Brain pericyte (primary cell): ENCODE measurements at places on chromosomes 3 and 15.

- DNase-seq: no peak
These were observed 57.9 kb downstream of the CAPN7 start for GRCh38 chr3:15263926-15264325.

- DNase-seq: no peak
These were observed 161.6 kb upstream of the FRMD4B start for GRCh38 chr3:69547461-69547880.

DNA sequence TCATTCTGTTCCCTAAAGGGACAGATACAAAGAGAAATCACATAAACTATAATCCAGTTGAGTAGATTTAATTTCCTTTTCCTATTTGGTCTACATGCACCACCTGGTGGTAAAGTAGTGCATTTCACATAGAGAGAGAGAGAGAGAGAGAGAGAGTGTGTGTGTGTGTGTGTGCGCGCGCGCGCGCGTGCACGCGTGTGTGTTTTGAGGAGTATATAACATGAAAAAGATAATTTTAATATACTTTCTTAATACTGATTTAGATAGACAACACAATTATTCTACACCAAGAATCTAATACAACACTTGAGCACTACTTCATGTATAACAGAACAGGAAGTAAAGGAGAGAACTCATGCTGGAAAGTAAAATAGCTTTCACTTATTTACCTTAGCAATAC lies 1.1 kb upstream of the FGF7 start:
- DNase-seq: no peak

GRCh38 chr15:42919308-42919707 lies 1.3 kb downstream of the TTBK2 start:
- DNase-seq: no peak

- no peak for DNase-seq
These were observed 13.5 kb upstream of the PCOLCE2 start for GRCh38 chr3:142902356-142902755.

DNA sequence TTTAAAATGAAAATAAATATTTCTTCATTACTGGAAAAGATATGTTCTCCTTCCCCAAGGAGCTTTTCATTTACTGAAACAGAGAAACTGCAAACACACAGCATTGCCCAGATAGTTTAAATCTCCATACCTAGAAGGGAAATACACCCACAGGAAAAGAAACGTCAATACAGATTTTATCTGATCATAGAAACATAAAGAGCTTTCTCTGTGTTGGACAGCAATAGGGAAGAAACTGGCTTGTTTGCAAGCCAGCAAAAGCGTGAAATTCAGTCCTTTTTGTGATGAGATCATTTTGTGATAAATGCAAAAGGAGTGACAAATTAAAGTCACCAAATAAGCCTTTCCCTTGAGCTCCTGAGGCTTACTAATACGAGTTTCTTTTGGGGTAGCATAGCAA lies 398.0 kb downstream of the TIGIT start:
- no peak for DNase-seq

DNA sequence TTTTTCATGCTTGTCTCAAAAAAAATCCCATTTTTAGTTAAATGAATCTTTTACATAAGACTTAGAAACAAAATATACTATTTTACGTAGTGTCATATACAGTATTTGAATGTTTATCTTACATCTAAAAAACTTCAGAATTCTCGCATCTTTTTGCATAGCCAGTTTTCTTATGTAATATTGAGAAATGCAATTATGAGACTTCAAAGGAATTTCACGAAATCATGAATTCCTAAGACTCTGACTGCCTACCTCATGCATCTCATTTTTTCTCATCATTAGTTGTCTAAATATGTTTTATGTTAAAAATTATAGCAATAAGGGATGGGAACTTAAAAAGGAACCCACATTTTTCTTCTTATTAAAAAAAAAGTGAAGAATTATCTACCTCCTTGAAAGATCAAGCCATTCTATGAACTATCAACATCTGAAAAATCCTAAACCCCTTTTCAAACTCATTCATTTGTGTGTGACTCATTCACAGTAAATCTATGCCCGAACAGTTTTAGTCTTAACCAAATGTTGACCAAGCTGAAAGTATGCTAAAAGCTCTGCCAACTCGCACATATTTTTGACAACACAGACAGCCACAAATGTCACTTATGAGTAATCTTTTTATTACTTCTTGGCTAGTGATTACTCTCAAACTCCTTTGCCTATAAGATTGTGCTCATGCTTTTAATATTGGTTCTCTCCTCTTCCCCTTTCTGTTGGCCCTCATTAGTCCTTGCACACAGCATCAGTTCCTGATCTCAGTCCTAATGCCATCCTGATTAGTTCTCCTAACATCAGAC lies 115.9 kb downstream of the DCLK3 start:
- no peak for DNase-seq

DNA sequence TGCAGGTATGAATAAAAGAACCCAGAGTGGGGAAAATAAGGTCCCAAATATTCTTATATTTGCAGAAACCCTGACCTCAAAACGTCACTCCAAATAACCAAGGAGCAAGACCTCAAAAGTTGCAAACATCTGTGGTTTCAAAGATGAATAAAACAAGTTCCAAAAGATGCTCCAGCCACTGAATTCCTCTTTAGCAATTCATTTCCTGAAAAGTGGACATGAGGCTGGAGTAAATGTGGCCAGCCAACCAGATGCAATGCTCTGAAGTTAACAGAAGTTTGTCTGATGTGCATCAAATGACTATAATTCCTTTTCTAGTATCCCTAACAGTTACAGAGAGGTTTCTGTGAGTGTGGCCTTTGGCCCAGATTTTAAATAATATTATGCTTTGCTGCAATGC lies 71.2 kb upstream of the WNT5A start:
- DNase-seq: no peak

DNA sequence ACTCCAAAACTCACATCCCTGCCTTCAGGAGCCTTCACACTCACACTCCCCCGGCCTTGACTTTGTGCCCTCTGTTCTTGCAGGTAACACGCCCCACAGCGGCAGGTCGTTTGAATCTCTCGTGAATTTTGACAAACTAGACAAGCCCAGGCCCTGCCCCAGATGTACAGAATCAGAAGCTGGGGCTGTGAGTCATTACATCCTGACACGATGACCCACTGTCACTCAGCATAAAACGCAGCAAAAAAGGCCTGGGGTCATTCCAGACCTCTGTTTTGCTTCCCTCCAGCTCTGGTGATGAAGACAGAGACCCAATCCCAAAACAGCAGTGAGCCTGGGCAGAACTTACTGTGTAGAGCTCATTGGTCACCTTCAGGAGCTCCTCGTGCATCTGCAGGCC lies 116.4 kb upstream of the RAD18 start:
- no peak for DNase-seq

- DNase-seq: no peak
These were observed 17.9 kb downstream of the TMEM43 start for GRCh38 chr3:14142567-14143270.

DNA sequence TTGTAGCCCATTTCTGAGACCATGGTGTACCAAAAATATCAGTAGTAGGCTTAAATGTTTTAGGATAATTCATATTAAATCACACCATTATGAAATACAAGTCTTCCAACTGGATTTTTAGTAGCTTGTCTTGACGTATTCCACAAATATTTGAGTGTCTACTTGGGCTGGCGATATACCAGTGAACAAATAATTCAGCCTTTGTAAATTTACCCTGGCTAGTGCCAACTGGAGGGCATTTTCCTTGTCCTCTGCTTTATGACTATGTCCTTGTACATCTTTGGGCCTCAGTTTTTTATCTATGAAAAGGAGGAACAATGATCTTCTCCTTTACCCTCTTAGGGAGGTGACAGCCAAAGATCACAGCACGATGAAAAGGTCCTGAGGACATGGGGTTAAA lies 114.8 kb downstream of the FRMD4B start:
- DNase-seq: no peak

DNA sequence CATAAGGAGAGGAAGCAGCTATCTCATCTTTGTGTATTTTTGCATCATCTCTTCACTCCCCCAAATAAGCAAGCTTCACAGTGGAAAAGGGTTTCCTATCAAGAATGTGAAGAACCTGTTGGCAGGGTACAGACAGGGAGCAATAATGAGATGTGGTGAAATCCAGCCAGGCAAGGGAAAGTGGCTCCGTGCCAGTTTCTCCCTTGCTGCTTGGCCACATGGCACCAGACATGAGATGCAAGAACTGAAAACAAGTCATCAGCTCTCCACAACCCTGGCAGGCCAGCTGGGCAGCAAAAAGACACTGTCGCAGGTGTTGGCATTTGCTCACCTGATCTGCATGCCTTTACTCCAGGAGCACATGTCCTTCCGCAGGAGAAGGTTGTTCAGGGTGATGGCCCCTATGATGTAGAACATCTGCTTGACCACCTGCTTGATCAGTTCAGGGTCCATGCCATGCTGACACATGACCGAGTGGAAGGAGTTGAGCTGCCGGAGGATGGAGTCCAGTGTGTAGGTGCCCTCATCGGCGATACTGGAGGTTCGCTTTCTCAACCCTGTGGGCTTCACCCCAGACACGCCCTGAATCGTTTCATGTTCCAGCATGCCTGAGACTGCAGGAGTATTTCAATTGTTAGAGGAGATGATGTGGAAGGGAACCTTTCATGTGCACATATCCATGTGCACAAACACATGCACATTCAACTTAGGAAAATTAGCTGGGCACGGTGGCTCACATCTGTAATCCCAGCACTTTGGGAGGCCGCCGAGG lies 23.3 kb upstream of the MYO5C start:
- DNase-seq: no peak

GRCh38 chr3:396293-396692 lies 199.7 kb downstream of the CHL1 start:
- DNase-seq: no peak

DNA sequence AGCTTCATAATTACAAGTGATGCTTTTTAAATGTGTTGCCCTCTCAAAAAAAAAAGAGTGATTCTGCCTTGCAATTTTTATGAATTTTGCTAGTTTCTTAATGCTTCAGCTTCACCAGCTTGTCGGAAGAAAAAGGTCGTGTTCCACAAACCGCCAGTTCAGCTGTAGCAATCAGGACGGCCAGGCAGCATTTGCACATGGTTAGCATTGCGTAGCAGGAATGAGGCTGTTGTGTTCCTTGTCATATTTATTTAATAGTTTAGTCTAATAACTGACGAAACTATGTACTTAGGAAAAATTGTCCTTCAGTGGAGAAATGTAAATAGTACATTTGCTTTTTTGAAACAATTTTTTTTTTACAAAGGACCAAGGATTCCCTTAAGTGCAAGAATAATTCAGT lies 64.9 kb upstream of the SELENOK start:
- no peak for DNase-seq

GRCh38 chr3:56884387-56884786 lies 82.6 kb upstream of the ARHGEF3 start:
- DNase-seq: no peak

DNA sequence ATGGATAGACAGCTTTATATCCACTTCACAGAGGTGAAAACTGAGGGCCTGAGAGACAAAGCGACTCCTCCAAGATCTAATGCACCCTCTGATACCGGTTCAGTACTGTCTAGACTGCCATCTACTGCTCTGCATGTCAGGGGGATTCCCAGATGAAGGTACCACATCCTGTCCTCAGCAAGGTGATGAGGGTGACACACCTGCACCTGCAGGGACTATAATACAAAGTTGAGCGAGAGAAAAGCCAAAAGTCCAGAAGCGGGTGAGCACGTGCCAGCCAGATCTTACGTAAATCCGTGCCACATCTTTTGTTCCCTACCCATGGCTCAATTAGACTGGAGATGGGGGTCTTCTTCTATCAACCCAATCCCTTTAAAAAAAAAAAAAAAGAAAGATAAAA lies 32.4 kb upstream of the HES1 start:
- DNase-seq: no peak

DNA sequence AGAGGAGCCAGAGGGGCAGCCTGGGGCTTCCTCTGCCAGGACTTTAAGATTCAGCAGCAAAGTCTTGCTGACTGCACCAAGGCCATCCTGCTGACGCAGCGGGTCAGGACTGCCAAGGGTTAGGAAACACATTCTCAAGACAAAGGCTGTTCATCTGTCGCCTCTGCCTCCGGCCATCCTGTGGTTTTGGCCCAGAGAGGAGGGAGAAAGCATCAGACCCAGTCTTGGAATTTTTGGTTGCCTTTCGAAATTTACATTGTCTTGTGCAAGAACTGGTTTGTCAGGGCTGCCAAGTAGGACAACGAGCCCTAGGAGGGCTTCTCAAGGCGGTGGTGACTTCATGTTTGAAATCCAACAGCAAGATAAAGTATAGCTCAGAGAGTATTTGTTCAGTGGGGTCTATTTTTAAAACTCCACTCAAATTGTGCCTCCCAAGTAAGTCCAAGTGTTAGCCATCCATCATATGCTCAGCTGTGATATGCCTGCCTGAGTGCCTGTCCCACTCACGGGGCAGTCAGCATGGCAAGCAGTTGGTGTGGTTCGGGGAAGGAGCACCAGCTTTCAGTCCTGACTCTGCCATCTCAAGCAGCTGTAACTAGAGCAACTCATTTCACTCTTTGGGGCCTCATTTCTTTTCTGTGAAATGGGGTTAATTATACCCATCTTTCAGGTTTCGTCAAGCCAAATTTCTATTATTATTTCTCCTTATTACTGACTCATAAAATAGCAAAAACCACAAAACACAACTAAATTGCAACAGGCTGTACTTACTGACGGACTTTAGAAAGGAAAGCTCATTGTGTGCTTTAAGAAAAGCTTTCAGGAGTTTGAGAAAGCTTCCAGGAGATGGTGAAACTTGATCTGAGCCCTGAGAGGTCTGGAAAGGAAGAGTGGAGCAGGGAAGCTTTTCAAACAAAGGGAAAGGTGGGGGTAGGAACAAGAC lies 42.4 kb upstream of the RHO start:
- peak; percentile 43 for DNase-seq

DNA sequence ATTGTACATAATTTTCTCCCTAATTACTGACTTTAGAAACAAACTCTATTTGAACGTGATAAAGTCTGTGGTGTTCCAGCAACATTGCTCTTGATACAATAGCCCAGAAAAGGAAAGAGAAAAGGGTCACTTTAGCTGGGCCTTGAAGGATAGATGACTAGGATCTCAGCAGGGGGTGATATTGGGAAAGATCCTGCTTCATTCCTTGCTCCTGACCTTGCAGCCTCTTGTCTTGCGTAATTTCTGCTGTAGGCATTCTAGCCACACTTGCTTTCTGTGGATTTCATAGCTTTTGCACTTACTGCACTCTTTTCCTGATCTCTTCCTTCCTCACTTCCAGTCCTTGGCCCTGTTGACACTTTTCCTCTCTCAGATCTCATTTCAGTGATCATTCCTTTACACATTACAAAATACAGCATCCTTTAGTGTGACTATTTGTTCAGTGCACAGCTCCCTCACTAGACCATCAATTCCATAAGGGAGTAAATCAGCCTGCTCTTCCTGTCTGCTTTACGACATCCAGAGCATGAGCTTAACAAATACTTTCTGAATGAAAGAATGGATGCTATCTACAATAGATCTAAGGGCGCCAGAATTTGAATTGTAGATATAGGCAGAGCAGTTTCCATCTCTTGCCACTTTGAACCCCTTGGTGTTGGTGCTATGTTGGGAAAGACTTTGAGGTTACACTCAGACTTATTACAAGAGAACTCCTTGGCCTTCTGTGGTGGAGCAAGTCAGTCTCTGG lies 559.6 kb upstream of the MDFIC2 start:
- DNase-seq: peak; percentile 55

DNA sequence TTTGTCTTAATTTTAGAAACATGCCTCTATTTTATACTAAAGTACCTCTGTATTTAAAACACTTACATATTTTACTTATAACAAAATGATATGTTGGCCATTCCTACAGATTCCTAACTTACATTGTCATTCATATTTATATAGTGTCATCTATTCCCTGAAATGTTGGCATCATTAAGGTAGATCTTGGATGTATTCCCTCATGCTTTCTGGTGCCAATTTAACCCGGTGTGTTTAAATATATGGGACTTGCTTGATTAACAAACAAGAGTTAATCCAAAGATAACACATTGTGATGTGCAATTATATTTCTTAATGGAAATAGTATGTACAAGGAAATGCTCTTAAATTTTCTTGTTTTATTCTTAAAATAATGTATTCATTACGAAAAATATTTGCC lies 352.3 kb downstream of the NAALADL2 start:
- DNase-seq: no peak
